ENCODE measurements at places on chromosomes 16 and 17. TPM values are rescaled to one million over a fixed set of nuclear protein-coding genes. Genes with fewer than 3 reads are reported as not detected.

Gene TBC1D3D
- not detected for total RNA-seq

Gene MT4
- not detected for total RNA-seq

Gene WDR81
- total RNA-seq = 20.9 TPM

Gene PITPNM3
- 0.65 TPM for total RNA-seq

Gene TNFSF13
- 5.2 TPM for total RNA-seq
